ENCODE measurements at places on chromosomes 6 and 20. TPM values are rescaled to one million over a fixed set of nuclear protein-coding genes. Genes with fewer than 3 reads are reported as not detected.
A peak's percentile ranks its signal among the peaks of the same experiment; 100 is the strongest.

Gene MOXD1
- 14.8 TPM for total RNA-seq

Gene FAM162B
- total RNA-seq, result 0.76 TPM

Gene SNAI1
- 0.96 TPM for total RNA-seq

Gene MLIP
- 2.3 TPM for total RNA-seq

DNA sequence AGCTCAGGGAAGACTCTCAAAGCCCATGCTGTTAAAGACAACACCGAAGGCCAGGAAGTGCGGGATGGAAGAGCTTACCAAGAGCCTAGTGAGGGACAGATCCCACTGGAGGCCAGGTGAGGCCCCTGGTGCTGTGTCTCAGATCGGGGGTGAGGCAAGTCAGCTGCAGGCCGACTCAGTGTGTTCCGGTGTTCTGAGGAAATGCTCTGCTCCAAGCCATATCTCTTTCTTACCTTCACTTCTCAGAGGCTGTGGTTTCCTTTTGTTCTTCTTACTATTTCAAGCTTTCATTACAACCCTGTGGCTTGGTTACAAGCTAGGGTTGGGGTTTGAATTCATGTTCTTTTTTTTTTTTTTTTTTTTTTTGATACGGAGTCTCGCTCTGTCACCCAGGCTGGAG lies 114.3 kb upstream of the ZFP64 start:
- DNase-seq, result no peak

DNA sequence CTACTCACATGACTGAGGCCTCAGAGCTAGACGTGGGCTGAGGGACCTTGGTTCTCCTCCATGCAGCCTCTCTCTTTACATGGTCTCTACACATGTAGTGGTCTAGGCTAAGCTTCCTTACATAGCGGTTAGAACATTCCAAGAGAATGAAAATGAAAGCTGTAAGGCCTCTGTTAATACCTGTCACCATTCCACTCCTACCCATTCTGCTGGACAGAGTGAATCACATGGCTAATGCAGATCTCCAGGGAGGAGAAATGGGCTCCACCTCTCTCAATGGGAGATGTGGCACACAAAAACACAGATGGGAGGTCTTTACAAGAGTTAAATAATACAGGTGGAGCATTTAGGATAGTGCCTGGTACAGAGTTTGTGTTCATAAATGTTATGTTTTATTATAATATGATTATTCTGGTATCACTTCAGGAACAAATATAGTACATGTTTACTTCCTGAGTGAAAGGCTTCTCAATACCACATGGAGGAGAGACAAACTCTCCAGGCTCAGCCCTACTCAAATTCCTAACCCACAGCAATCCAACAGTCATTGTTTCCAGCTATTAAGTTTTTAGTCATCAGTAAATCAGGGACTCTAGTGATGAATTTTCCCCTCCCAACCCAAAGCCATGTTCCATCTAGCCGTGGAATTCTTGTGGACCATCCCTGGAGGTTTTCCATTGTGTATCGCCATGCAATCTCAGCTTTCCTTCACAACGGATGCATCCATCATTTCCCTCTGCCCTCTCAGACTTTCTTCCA lies 57.9 kb downstream of the ISM1 start:
- DNase-seq, result no peak

- DNase-seq, result no peak
These were observed 400.9 kb upstream of the POU3F2 start for GRCh38 chr6:98433325-98434056.

GRCh38 chr6:149052350-149053106 lies 265.0 kb upstream of the TAB2 start:
- no peak for DNase-seq

DNA sequence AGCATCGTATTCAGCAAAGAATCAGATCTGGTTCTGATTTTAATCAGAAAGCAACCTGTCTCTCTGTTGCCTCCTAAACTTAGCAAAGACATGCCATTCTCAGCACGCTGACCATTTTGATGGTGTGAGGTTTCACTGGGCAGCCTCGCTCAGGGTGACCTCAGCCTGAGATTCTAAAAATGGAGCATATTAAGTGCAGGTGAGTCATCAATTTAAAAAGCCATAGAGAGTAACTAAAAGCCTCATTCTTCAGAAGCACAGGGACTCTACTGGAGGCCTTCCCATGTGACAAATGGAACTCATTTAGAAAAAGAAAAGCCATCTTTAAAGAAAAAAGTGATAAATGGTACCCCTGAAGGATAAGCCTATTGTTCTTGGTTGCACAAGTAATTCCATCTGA lies 91.3 kb downstream of the FILIP1 start:
- DNase-seq, result no peak

- DNase-seq, result no peak
These were observed 58.0 kb upstream of the PREP start for GRCh38 chr6:105460860-105461259.

DNA sequence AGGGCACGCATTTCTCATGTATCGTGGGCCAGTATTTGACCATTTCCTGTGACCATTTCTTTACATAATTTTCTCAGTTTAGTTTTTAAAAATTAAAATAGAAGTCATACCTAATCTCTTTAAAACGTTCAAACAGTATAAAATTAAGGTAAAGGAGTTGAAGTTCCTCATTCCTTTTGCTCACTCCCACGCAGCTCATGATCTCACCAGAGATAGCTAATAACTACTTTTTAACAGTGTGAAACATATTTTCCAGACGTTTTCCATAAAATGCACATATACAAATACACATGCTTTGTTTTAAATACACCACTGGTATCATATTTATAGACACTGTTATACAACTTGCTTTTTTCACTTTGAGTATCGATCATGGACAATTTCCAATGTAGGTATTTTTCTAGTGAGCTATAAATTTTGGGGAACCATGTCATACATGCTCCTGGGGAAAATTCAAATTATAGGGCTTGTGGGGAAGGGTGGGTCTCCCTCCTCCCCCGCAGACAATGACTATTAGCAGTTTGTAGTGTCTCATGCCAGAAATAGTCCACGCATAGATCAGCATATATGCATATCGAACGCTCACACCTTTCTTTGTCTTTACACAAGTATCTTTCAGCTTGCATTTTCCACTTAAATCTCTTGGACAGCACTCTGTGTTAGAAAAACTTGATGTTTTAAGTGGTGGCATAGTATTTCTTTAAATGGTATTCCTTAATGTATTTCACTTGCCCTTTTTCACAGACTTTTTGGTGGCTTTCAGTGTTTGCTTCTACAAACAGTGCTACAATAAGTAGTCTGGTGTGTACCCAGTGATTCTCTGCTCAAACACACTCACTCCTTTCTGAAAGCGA lies 145.5 kb upstream of the ZNF217 start:
- DNase-seq, result no peak

DNA sequence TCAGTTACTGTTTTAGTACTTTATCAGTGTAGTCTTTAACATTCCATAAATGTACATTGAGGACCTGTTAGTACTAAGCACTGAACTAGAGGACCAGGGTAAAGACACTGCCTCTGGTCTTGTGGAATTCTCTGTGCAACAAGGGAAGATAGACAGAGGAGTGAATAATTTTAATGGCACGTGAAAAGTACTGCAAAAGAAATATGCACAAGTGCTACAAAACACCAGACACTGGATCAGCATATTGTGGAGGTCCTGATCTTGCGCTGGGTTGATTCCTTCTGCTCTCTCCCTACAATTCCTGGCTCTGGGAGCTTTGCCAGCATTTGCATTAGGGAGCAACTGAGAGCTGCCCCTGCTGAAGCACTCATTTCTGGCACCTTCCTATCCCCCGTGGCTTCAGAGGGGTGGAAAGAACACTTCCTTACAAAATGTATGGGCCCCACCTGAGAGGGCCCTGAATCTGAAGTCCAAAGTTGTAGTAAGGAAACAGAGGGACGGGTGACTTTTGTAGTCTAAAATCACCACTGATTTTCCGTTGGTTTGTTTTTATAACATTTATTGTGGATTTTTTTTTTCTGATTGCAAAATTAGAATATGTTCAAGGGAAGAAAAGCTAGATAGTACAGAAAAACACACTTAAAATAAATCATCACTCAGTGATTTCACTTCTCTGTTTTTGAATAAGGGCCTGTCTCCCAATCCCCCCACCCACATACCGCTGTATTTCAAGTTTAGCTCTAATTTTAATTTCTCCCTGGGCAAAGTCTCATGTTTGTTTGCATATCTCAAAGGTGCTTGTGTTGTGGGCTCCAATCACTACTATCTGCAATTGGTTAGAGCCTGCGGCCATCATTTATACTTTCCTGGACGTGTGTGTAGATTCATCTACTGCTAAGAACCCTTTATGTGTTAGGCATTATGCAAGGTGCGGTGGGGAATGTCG lies 4.9 kb downstream of the PKIG start:
- no peak for DNase-seq

GRCh38 chr6:101195588-101195987 lies 197.9 kb upstream of the GRIK2 start:
- DNase-seq, result no peak

- no peak for DNase-seq
These were observed 345.6 kb downstream of the CDC5L start for GRCh38 chr6:44733126-44733525.

- no peak for DNase-seq
These were observed 112.0 kb upstream of the CCN2 start for GRCh38 chr6:132063204-132063603.

DNA sequence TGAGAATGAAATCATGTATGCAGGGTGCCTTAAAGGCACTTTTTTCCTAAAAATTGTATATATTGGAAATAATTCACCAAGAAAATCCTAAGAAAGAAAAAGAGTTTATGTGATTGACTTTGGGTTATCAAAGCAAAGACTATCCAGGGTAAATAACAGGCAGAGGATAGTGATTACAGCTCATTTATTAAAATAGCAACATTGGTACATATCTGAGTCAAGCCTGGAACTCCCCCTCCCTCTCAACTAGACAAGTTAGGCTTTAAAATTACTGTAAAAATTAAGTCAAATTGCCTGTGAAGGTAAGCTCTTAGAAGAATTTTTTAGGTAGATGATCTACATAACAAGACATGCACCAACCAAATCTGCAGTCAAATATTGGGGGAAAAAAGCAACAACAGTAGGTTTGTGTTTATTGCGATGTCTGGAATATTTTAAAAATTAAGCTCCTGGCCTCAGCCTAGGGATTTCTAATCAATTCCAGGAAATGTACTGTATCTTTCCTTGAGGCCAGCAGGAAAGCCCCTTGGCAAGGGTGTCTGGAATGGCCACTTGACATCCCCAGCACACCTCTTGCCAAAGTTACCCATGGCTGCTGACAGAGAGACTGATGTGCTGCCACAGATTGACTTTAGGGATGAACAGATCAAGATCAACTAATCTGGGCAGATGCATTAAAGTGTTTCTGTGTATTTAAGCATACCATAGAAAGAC lies 31.2 kb upstream of the HBS1L start:
- no peak for DNase-seq

DNA sequence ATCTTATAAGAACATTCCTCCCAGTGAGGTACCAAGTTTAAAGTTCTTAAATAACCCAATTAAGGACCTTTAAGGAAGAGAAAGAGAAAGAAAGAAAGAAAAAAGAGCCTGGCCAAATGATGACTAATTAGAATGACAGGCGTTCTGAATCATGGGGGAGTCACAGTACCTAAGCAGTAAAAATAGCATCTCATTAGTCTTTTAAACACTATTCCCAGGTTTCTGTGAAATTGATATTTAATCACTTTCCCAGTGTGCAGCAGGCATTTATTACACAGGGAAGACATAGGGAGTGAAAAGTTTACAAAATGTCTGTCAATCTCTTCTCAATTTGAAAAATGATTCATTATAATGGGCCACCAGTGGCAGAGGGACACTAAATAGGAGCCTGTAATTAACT lies 251.4 kb upstream of the MANEA start:
- DNase-seq, result no peak

- DNase-seq, result peak; percentile 4
These were observed 3.5 kb downstream of the CTNNBL1 start for GRCh38 chr20:37697314-37697713.

GRCh38 chr6:28597924-28598722 lies 72.4 kb downstream of the GPX5 start:
- DNase-seq, result no peak

DNA sequence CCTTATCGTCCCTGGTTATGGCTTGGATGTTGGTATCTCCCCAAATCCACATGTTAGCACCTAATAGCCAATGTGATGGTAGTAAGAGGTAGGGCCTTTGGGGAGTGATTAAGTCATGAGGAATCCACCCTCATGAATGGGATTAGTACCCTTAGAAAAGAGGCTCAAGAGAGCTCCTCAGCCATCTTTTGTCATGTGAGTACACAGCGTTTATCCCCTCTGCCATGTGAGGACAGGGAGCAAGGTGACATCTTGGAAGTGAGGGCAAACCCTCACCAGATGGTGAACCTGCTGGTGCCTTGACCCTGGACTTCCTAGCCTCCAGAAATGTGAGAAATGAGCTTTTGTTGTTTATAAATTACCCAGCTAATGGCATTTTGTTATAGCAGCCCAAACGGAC lies 16.1 kb upstream of the SIRPB2 start:
- DNase-seq, result no peak

DNA sequence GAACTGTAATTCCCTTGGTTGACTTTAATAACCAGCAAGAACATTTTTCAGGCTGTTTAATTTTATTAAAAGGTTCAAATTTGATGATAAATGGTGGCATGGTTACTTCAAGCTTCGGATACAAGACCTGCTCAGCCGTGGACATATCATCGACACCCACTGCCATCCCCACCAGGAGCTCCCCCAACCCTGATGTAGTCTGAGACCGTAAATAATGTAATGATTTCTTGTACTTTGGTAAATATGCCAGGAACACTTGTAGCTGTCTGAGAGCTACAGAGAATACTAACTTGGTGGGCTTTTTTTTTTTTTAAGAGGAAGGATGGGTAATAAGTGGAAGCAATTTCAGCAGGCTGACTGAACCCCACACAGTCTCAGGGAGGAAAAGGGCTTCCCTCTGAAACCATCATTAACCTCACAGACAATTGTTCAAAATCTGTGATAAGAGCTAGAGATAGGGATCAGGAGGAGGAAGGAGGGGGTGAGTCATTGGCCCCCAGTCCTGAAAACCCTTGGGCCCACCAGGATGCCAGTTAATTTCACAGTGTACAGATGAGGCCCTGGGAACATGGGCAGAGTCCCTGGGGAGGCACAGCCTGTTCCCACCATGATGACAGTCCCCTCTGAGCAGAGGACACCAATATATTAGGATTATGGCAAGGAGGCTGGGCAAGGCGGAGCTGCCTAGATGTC lies 56.0 kb downstream of the APCDD1L start:
- DNase-seq, result no peak

DNA sequence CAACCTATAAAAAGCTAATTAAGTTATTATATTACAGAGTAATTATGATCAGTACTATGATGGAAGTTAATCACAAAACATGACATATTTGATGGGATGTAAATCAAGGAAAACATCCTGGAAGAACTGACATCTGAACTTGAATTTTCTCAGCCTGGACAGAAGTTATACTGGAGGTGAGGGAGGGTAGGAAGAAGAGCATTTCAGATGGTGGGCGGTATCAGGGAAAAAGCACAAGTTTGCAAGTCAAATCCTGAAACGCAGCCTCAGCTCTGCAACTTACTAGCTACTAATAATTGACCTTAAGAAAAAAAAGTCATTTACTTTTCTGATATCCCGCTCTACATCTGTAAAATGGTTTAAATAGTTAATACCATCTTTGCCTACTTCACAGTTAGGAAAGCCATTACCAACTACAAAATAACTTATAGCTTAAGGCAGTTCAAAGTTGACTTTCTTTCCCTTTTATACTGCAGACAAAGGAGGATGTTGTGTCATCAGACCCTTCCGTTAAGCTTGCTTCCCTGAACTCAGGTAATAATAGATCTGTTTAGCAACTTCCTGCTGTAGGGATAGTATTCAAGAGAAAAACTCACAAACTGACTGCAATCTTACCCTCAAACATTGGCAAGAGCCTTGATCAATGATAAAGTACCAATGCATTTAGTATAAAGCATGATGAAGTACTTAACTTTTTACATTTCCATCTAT lies 21.0 kb downstream of the NOL7 start:
- DNase-seq, result no peak

All from mucosa of descending colon (tissue), 3 donors.